CD4-positive, alpha-beta T cell treated with Interleukin-6 for 4 hours (primary cell): ENCODE measurements at places on chromosomes 2 and 18.

- no peak for DNase-seq
Measured at GRCh38 chr2:6915399-6915798, 1.8 kb upstream of the RNF144A start.

- DNase-seq, result no peak
Measured at GRCh38 chr2:122815120-122815519, 1059.7 kb downstream of the TSN start.

GRCh38 chr2:183495079-183495478, 370.8 kb downstream of the NUP35 start:
- DNase-seq, result no peak

DNA sequence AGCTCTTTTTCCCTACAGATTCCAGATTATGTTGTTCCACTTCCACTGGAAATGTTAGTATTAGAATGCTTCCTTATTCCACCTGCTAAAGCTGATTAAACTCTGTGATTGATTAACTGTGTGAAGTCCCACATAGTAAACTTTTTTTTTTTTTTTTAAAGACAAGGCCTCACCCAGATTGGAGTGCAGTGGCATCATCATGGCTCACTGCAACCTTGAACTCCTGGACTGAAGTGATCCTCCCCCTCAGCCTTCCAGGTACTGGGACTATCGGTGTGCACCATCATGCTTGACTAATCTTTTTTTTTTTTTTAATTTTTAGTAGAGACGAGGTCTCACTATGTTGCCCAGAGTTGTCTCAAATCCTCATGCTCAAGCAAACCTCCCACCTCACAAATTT, 108.5 kb upstream of the RBMS1 start:
- DNase-seq, result no peak

GRCh38 chr18:75090336-75090735, 118.6 kb downstream of the PTGR3 start:
- no peak for DNase-seq

DNA sequence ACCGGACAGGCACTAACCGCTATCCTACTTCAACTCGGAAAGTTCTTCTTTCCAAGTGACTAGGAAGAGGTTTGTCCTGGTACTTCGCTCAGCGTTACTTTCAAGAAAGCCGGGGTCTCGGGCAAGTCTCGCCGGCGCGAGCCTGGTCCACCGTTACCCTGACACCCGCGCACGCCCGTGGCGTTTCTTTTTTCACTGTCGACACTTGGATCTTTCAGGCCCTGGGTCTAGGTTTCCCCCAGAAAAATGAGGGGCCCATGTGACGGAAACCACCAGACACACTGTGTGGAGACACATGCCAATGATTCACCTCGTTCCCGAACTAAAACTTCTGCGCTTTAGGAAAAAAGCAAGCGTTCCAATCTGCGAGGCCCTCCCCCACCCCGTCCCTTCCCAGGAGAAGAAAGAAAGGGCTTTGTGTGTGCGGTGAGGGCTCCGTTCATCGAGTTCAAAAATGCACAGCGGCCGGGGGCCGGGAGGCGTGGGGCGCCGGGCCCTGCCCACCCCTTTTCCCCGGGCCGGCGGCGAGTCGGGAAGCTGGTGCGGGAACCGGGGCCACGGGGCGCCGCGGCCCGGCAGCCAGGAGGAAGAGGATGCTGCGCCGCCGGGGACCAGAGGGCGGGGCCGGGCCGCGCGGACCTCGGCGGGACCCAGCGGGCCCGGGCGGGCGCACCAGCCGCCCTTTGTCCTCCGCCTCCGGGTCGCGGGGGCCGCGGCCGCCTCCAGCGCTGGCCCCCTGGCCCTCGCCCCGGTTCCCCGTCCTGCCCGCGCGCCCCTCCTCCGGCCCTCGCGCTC, 2.6 kb downstream of the ZNF521 start:
- no peak for DNase-seq

DNA sequence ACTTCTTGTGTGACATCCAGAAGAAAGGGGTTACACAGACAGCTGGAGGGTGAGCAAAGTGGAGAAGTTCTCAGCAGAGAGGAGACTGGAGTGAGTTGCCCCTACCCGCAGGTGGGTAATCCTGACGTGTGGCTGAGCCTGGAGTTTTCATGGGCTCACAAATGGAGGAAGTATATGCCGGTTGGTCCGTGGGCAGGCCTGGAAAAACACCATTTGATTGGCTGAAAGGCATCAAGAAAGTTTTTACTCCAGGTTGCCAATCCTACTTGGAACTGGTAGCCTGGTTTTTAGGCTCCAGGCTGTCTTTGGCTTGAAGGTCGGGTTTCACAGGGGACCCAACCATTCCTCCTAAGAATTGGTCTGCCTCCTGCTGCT, 1177.4 kb upstream of the LRRTM1 start:
- no peak for DNase-seq

GRCh38 chr2:14634489-14635390, 2.2 kb downstream of the LRATD1 start:
- no peak for DNase-seq

DNA sequence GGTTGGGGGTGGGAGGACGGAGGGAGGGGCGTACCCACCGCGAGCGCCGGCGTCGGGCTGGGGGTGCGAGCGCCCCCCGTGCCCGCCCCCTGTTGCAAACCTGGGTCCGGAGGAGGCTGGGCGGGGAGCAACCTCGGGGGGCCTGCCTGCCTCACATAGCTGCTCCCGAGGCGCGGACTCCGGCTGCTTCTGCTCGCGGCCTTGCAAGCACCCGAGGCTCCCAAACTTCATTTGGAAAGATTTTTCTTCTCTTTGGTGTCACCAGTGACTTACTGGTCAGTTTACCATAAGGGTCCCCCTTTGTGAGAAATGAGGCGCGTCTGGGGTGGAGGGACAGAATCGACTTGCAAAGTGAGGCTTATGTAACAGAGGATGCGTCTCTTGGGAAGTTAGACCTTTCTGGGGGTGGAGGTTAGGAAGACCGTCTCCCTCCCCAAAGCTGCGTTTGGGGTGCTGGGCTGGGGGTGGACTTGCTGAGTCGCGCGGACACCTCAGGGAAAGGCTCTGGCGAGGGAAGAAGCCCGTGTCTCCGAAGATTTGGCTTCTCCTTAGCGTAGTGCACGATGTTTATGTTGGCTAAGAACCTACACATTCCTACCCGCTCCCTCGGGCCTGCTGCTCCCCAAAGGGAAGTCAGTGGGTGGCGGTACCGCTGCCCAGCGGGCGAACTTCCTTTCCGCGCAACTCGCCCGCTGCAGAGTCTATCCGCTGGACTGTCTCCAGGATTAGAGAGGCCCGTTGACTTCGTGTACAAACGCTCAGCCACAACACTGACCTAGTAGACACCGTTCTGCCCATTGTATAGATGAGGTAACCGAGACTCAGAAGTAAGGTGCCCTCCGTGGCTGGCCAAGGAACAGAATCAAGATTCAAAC, 559 bp downstream of the TMEM37 start:
- DNase-seq, result no peak

DNA sequence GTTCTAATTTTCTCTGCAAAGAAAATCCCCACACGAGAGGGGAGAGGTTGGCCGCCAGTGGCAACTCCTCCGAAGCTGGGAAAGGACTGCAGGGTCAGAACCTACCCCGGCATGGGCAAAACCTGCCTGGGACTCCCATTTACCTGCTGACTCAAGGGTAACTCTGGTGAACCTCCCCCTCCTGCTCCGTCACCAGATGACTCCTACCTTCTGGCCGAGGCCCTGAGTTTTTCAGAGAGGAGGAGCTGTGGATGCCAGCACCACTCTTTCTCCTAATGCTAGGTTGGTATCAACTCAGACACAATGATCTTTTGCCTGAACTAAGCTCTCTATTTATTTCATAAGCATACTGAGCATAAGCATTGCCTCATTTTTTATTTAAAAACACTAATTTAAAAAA, 96.6 kb downstream of the ALPK2 start:
- no peak for DNase-seq

- no peak for DNase-seq
Measured at GRCh38 chr2:201937343-201937742, 96.3 kb upstream of the FZD7 start.

DNA sequence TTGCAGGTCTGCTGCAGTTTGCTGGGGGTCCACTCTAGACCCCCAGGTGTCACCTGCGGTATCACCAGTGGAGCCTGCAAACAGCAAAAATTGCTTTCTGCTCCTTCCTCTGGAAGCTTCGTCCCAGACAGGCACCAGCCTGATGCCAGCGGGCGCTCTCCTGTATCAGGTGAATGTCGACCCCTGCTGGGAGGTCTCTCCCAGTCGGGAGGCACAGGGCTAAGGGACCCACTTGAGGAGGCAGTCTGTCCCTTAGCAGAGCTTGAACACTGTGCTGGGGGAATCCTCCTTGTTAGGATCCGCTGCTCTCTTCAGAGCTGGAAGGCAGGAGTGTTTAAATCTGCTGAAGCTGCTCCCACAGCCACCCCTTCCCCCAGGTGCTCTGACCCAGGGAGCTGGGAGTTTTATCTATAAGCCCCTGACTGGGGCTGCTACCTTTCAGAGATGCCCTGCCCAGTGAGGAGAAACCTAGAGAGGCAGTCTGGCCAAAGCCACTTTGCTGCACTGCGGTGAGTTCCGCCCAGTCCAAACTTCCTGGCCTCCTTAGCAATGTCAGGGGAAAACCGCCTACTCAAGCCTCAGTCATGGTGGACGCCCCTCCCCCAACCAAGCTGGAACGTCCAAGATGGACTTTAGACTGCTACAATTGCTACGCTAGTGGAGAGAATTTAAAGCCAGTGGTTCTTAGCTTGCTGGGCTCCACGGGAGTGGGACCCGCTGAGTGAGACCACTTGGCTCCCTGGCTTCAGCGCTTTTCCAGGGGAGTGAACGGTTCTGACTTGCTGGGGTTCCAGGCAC, 652.5 kb downstream of the KCNJ3 start:
- no peak for DNase-seq

- DNase-seq, result no peak
Measured at GRCh38 chr2:20450201-20450999, 3.5 kb downstream of the RHOB start.

GRCh38 chr18:60831971-60832370, 459.4 kb upstream of the MC4R start:
- no peak for DNase-seq

GRCh38 chr18:26963292-26963691, 97.8 kb upstream of the AQP4 start:
- no peak for DNase-seq

DNA sequence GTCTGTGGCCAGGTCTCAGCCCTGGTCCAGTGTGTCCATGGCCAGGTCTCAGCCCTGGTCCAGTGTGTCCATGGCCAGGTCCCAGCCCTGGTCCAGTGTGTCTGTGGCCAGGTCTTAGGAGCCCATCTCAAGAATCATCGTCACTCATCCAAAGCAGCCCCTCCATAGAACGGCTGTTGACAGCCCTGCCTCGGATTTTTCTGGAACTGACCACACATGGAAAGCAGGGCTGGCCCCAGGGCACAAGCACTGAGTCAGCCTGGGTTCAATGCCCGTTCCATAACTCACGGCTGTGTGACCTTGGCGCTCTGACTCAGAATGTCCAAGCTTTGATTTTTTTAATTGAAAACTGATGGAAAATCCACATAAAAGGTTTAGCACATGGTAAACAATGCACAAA, 59.9 kb upstream of the SNTG2 start:
- DNase-seq, result no peak

GRCh38 chr2:186718122-186718521, 24.3 kb downstream of the FAM171B start:
- no peak for DNase-seq

DNA sequence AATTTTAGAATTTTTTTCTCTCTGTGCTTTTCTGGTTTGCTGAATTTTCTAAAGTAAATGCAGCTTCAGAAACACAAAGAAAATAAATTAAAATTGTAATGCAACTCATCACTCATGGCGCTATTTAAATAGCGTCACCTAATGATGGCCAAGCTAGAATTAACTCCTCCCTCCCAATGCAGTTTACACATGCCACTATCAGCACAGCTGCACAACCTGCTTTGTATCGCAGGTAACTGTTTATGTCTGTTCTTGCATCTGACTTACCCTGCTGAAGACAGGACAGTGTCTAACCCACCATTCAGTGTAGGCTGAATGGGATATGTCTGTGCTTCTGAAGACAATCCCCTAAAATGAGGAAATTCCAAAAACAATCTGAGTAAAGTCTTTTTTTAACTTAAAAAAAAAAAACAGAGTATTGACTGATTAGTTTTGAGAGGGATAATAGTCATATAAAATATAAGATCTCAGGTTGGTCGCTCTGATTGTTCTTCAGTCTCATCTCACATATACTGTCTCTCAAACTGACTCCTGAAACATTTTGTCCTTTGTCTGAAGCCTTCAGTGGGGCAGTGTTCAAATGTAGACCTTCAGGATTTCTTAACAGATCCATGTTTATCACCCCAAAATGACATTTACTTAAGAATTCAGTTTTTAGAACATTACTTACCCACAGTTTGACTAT, 271.4 kb downstream of the ZEB2 start:
- DNase-seq, result no peak

GRCh38 chr2:107336526-107336925, 450.6 kb upstream of the ST6GAL2 start:
- DNase-seq, result no peak

- DNase-seq, result peak; percentile 70
Measured at GRCh38 chr2:10407841-10408648, 40.1 kb downstream of the ODC1 start.

DNA sequence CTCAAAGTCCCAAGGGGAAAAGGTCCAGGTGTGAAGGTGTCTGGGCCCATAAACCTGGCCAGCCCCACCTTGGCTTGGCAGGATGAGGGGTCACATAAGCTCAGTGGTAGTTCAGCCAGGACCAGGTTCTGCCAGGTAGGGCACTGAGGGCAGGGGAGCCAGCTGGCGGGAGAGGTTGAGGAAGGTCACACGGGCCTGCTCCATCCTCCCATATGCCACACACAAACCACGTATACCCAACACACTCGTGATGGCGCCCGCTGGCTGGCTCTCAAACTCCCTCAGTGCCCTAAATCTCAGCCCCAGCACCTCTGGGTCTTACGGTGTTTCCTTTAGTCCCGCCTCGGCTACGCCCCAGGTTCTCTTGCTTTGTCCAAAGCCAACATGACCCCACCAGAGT, 160.5 kb downstream of the ZFP36L2 start:
- no peak for DNase-seq

DNA sequence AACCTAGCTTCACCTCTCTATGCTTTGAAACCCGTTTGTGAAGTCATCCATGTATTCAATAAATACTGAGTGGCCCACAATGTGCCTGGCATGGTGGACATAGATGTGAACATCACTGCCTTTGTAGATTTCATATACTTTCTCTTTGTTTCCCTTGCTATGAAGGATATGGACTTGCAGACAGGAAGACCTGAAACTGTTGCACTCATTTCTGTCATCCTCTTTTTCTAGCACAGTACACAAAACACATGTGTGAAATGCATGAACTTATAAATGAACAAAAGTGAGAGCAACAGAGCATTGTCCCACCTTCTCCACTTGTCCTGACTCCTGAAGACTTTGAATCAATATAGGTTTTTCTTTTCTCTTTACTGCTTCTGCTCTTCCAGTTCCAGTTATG, 249.4 kb upstream of the LINC00305 start:
- no peak for DNase-seq

- no peak for DNase-seq
Measured at GRCh38 chr18:64245126-64245861, 96.4 kb upstream of the LINC00305 start.

DNA sequence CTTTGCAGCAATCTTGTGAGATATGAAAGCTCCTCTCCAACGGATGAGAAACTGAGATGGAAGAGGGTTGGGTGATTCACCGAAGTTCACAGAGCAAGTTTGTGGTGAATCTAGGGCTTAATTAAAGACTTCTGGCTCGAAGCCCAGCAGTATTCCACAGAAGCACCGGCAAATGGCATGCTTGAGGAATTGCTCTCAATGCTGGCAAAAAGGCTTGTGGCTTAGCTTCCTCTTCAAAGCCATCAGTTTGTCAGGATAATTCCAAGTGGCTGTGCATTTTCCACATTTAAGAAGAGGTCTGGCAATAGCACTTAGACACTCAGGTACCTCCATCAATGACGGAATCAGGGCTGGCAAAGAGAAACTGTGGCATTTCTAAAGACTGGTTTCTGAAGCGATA, 98.7 kb upstream of the SLC66A3 start:
- DNase-seq, result no peak
